ENCODE measurements at places on chromosomes 1 and 21.

- DNase-seq, result no peak
Measured at GRCh38 chr1:238060061-238060460, 169.3 kb upstream of the ZP4 start.

GRCh38 chr1:158257888-158258287 lies 3.7 kb downstream of the CD1A start:
- no peak for DNase-seq

GRCh38 chr1:203858055-203858454 lies 3.3 kb upstream of the SNRPE start:
- no peak for DNase-seq

- no peak for DNase-seq
Measured at GRCh38 chr1:93827633-93828366, 51.2 kb downstream of the DNTTIP2 start.

GRCh38 chr1:59487335-59488031 lies 190.6 kb downstream of the FGGY start:
- DNase-seq, result no peak

- DNase-seq, result no peak
Measured at GRCh38 chr1:951364-951763, 7.7 kb downstream of the NOC2L start.

- DNase-seq, result no peak
Measured at GRCh38 chr1:180969434-180969833, 53.2 kb downstream of the STX6 start.

DNA sequence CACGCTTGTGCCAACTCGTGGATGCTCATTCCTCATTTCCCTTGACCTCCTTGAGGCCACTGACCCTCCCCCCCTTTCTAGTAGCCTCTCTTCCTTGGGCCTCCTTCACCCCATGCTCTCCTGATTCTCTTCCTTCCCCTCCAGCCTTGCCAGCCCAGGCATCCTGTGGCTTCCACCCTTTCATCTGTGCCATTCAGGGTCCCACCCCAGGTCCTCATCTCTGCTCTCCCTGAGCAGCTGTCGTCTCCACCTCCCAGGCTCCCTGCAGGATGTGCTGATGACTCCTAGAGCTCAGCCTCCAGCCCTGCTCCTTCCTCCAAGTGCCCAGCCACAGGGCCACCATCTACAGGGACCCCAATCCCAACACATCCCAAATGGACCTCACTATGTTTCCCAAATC lies 197.4 kb downstream of the GRIK3 start:
- DNase-seq, result no peak

DNA sequence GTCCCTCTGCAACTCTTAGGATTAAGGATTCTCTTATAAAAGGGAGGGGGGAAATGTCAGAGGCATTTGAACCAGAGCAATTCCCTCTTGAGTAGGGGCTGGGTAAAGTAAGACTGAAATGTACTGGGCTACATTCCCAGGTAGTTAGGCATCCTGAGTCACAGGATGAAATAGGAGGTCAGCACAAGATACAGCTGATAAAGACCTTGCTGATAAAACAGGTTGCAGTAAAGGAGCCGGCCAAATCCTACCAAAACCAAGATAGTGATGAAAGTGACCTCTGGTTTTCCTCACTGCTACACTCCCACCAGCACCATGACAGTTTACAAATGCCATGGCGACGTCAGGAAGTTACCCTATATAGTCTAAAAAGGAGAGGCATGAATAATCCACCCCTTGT lies 14.3 kb upstream of the COX20 start:
- no peak for DNase-seq

GRCh38 chr1:150056407-150056806 lies 11.2 kb upstream of the VPS45 start:
- no peak for DNase-seq

DNA sequence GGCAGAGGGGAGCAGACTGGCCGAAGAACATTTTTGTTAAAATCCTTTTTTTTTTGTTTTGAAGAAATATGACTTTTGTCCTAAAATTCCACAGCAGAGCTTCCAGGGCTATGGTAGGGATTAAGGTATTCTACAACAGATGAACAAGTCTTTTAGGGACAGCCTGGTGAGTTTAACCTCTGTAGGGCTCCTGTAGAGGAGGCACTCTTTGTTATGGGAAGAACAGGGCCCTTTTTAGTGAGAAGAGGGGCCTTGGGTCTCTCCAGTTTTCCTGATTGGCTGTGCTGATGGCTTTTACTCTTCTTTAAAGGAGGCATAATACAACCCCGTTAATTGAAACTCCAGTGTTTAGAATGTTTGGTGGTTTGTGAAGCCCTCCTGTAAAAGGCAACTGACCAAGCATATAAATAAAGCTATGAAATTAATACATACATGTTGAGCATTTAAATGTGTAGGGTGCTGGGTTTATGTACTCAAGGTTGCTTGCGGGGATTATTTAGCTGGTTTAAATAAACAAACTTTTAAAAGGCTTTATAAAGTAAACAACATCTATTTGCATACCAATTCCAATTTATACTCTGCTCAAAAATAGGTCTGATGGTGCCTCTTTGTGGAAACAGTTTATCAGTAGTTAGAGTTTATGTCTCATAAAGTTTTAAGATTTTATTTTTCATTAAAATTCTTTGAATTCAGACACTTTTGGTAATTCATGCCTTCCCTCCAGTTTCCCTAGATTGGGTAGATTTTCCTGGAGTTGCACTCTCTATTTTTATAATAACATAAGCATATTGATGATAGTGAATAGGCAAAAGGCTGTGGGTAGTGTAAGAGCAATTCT lies 46.5 kb downstream of the PBX1 start:
- DNase-seq, result no peak

DNA sequence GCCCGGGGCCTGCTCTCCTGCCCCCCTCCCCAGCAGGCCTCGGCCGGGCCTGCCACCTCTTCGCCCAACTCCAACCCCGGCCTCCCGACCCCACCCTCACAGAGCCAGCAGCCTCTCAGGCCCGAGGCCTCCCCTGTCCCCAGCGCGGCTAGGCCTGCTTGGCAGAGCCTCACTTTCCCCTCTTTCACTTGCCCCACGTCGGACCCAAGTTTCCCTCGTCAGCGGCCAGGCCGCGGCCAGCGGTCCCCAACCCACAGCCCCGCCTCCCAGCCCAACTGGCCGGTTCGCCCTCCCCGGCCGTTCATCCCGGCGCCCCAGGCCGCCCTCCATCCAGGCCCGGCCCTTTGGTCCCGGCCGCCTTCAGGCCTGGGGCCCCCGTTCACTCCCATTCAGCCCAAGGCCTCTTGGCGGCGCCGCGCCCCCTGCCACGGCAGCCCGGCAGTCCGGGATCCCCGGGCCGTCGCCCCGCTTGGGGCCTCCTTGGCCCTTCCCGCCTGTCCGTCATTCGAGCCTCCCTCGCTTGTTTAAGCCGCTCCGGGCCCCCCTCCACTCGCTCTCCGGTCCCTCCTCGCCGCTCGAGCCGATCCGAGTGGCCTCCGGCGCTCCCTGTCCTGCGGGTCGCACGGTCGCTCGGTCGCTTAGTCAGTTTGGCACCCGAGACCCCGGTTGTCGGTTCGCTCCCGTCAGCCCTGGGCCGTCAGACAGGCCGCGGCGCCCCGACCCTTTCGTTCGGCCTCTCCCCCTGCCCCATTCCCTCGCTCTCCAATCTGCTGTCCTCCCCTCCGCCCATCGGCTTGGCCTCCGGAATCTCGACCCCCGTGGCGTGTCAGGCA lies 1.4 kb downstream of the LRRC41 start:
- DNase-seq, result peak; percentile 87

- no peak for DNase-seq
Measured at GRCh38 chr1:11600836-11601235, 53.4 kb downstream of the FBXO2 start.

DNA sequence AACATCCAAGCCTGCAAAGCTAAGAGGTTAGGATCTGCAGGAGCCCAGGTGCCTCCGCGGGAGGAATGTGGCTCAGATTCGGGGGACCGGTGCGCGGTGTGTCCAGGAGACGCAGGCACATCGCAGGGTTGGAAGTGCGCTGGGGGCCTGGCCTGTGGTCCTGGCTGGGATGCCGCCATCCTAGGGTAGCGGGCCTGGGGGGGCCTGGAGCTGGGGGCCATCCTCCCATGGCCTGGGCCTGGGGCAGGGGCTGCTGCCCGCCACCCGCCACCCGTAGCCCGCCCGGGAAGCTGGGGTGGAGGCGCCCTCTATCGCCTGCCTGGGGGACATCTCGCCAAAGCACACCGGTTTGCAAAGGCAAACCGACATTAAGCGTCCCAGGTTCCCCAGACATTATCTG lies 170.6 kb upstream of the ARHGEF16 start:
- DNase-seq, result no peak

- no peak for DNase-seq
Measured at GRCh38 chr1:220680085-220680687, 10.0 kb upstream of the C1orf115 start.

DNA sequence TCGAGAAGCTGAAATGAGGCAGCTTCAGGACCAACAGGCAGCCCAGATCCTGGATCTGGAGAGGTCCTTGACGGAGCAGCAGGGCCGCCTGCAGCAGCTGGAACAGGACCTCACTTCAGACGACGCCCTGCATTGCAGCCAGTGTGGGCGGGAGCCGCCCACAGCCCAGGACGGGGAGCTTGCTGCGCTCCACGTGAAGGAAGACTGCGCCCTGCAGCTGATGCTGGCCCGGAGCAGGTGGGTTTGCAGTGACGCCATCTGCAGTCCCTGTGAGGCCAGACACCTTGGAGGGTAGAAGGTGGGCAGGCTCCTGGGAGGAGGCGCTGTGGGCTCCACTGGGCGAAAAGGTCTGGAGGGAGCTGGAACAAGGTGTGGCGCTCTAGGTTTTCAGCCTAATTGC lies 39.7 kb downstream of the PCNT start:
- no peak for DNase-seq

- no peak for DNase-seq
Measured at GRCh38 chr1:175133673-175134435, 58.7 kb downstream of the KIAA0040 start.

- peak; percentile 48 for DNase-seq
Measured at GRCh38 chr1:7294636-7295035, 476.5 kb upstream of the VAMP3 start.

DNA sequence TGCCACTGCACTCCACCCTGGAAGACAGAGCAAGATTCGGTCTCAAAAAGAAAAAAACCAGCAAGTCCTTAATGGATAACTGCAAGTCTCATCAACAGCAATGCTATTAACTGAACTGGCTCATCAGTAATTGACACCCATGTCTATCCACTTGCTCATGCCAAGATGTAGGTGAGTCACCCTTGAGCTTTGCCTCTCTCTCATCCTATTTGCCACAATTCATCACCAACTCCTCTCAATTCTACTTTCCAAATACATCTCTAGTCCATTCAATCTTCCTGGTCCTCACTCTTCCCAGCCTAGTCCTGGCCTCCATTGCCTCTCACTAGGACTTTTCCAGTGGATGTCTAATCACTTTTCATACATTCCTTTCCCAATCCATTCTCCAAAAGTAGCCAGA lies 103.7 kb upstream of the PRMT6 start:
- DNase-seq, result no peak

DNA sequence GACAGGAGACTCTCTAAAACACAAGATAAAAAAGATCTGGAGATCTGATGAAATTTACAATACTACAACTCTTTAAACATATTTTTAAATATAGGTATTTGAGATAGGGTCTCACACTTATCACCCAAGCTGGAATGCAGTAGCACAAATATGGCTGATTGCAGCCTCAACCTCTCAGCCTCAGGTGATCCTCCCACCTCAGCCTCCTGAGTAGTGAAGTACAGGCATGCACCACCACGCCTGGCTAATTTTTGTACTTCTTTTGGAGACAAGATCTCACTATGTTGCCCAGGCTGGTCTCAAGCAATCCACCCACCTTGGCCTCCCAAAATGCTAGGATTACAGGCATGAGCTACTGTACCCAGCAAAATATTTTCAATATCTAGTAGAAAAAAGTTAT lies 170.0 kb upstream of the NR5A2 start:
- DNase-seq, result no peak

DNA sequence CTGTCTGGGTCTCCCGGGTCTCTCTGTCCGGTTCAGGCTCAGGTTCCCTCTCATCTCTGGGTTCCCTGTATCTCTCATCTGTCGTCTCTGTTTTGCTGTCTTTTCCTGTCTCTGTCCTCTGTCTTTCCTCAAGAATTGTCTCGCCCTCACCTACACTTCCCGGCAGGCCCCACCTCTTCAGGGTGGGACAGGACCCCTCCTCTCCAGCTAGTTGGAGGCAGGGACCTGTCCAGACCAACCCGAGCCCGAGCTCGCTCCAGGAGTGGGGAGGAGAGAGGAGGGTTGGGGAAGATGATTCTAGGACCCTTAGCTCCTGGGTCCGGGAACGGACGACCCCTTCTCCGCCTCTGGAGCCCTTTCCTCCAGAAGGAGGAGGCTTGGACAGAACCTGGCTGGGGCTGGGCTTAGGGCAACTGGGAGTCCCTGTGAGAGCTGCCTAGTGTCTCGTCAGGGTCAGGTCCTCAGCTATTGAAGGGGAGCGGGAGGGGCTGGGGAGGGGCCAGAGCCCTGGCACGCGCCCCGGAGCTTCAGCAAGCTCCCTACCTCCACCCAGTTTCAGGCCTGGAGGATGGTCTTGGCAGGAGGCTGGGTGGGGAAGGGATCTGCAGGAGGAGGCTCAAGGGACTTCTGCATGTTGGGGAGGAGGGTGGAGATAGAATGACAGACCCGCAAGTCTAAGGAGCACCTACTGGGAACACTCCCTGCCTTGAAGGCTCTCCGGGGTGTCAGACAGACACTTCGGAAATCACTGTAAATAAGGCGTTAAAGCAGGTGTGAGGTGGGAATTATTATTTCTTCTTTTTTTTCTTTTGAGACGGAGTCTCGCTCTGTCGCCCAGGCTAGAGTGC lies 26.3 kb upstream of the EPB41 start:
- DNase-seq, result no peak

GRCh38 chr1:94117259-94117851 lies 3.6 kb downstream of the ABCA4 start:
- DNase-seq, result no peak

GRCh38 chr21:20902511-20902910 lies 95.7 kb upstream of the NCAM2 start:
- DNase-seq, result no peak

DNA sequence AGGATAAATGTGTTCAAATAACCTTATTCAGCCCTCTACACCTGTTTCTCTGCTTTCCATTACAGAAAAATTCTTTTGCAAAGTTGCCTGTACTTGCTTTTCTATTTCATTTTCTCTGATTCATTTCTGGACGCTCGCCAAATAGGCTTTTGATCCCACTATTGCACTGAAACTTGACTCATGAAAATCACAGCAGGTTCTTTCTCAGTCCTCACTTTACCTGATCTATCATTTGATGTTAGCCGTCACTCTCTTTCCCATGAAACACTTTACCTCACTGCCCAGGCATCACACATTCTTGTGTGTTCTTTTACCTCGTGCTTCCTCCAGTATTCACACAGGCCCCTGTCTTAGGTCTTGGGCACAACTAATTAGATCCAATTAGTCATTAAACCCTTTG lies 26.2 kb downstream of the HSPA13 start:
- DNase-seq, result no peak

GRCh38 chr1:109974191-109974590 lies 10.4 kb upstream of the AHCYL1 start:
- no peak for DNase-seq

GRCh38 chr21:39705849-39706248 lies 39.1 kb upstream of the IGSF5 start:
- no peak for DNase-seq

- no peak for DNase-seq
Measured at GRCh38 chr21:43834146-43834905, 30.7 kb upstream of the AGPAT3 start.

- DNase-seq, result no peak
Measured at GRCh38 chr1:218351391-218352074, 6.4 kb downstream of the TGFB2 start.
